ENCODE measurements at places on chromosomes 3 and 15. TPM values are rescaled to one million over a fixed set of nuclear protein-coding genes. Genes with fewer than 3 reads are reported as not detected.

- DNase-seq: no peak
- H3K4me1 ChIP-seq: no peaks in the 10 kb centered on the region
- H3K27me3 ChIP-seq: no peaks in the 10 kb centered on the region
- no peak overlapping the region for H3K27ac ChIP-seq
- peaks cover 5% of the 10 kb centered on the region for H3K36me3 ChIP-seq
Observed at GRCh38 chr15:57263520-57263919, 112.8 kb upstream of the CGNL1 start.

- DNase-seq: no peak
- no peaks in the 10 kb centered on the region for H3K36me3 ChIP-seq
- H3K27ac ChIP-seq: no peak overlapping the region
- H3K27me3 ChIP-seq: no peaks in the 10 kb centered on the region
- no peaks in the 10 kb centered on the region for H3K4me1 ChIP-seq
Observed at GRCh38 chr15:64713592-64713991, 61.8 kb downstream of the RBPMS2 start.

GRCh38 chr3:189235214-189235613, 63.4 kb downstream of the TPRG1 start:
- no peaks in the 10 kb centered on the region for H3K4me1 ChIP-seq
- no peak overlapping the region for H3K4me3 ChIP-seq
- H3K36me3 ChIP-seq: no peaks in the 10 kb centered on the region
- H3K27me3 ChIP-seq: no peaks in the 10 kb centered on the region
- no peak for DNase-seq

DNA sequence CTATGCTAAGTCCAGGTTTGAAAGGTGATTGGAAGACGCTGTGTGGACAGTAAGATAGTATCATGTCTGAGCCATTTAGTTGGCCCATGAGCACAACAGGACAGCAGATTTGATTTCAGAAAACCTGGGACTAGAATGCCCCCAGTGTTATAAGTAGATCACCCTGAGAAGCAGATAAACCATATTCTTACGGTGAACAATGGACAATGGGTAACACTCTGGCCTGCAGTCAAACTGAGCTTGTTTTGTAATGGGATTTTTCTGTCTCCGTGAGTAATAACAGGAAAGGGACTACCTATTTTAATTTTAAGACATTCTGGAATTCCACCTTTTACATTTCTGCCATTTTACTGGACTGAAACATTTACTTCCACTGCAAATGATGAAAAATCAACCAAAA, 71.5 kb downstream of the LDHAL6B start:
- DNase-seq: no peak
- H3K4me1 ChIP-seq: peaks cover 55% of the 10 kb centered on the region
- no peaks in the 10 kb centered on the region for H3K27me3 ChIP-seq
- no peak overlapping the region for H3K4me3 ChIP-seq

GRCh38 chr3:43966126-43966525, 275.4 kb downstream of the ABHD5 start:
- no peak overlapping the region for H3K27ac ChIP-seq
- H3K27me3 ChIP-seq: peaks cover 14% of the 10 kb centered on the region
- H3K4me3 ChIP-seq: no peak overlapping the region
- H3K36me3 ChIP-seq: no peaks in the 10 kb centered on the region
- no peaks in the 10 kb centered on the region for H3K4me1 ChIP-seq

DNA sequence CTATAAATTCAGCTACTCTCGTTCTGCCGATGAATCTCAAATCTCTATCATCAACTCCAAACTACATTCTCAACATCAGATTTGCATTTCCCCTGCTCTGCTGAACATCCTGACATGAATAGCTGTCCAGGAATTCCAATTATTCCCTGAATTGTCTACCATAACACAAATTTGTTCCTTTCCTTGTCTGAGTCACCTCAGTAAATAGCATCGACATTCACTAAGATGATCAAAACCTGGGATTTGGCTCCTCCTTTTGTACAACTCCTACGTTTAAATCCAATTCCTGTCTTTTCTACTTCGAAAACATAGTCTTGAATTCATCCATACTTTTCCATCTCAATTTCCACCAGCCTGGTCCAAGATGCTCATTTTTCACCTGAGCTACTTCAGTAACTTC, 107.0 kb downstream of the GREM1 start:
- H3K36me3 ChIP-seq: no peaks in the 10 kb centered on the region
- H3K27me3 ChIP-seq: no peaks in the 10 kb centered on the region
- peaks cover 18% of the 10 kb centered on the region for H3K4me1 ChIP-seq
- H3K4me3 ChIP-seq: no peak overlapping the region
- peak overlapping the region; percentile 30 for H3K27ac ChIP-seq

- no peak for DNase-seq
- H3K36me3 ChIP-seq: no peaks in the 10 kb centered on the region
- no peak overlapping the region for H3K27ac ChIP-seq
- H3K4me3 ChIP-seq: no peak overlapping the region
- H3K4me1 ChIP-seq: no peaks in the 10 kb centered on the region
- no peaks in the 10 kb centered on the region for H3K27me3 ChIP-seq
Observed at GRCh38 chr15:86644339-86644738, 564.7 kb downstream of the AGBL1 start.

GRCh38 chr3:66451766-66452165, 49.1 kb downstream of the LRIG1 start:
- peaks cover 11% of the 10 kb centered on the region for H3K36me3 ChIP-seq
- H3K27ac ChIP-seq: no peak overlapping the region
- no peak overlapping the region for H3K4me3 ChIP-seq
- no peaks in the 10 kb centered on the region for H3K27me3 ChIP-seq
- DNase-seq: no peak

DNA sequence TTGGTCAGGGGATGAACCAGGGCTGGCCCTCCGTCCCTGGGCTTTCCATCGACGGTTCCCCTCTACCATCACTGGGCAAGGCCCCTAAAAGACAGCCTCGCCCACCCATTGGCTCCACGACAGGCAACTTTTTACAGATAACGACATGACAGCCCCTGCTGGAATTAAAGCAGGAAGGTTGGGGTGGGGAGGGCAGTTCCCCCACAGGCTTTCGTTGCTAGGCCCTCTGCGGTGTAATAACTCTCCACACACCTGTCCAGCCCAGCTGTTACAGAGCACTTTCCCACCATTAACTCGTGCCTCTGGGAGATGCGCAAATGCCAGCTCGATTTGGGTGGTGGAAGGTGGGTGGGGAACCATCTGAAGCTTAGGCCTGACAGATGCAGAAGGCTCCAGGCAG, 264.2 kb upstream of the TLE3 start:
- no peaks in the 10 kb centered on the region for H3K36me3 ChIP-seq
- no peaks in the 10 kb centered on the region for H3K4me1 ChIP-seq
- no peak overlapping the region for H3K4me3 ChIP-seq
- peaks cover 23% of the 10 kb centered on the region for H3K27me3 ChIP-seq
- no peak overlapping the region for H3K27ac ChIP-seq

- no peaks in the 10 kb centered on the region for H3K27me3 ChIP-seq
- peak overlapping the region; percentile 65 for H3K27ac ChIP-seq
- DNase-seq: no peak
- no peaks in the 10 kb centered on the region for H3K36me3 ChIP-seq
- H3K4me3 ChIP-seq: no peak overlapping the region
Observed at GRCh38 chr3:138078096-138078495, 37.3 kb downstream of the DZIP1L start.

DNA sequence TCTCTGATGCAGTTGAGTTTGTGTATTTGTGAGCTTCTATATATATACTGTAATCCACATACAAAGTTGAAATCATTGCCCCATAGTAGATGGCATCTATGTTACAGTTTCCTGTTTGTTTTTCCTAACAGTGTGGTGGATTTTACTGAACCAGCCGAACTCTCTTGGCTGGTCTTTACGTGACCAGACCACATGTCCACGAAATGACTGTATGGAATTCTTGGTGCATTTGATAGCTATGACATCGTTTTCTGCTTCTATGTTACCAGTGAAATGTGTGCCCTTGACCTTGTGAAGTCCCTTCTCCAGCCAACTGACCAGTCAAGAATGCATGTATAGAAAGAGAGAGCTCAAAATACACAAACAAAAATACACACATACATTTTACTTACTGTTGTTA, 1.8 kb downstream of the KCNMB2 start:
- H3K4me3 ChIP-seq: no peak overlapping the region
- H3K27me3 ChIP-seq: no peaks in the 10 kb centered on the region
- DNase-seq: no peak
- H3K4me1 ChIP-seq: peaks cover 6% of the 10 kb centered on the region
- H3K36me3 ChIP-seq: no peaks in the 10 kb centered on the region
- H3K27ac ChIP-seq: no peak overlapping the region

The MYO1E gene
- 74.6 TPM for polyA plus RNA-seq

The STRIT1 gene
- polyA plus RNA-seq: not detected

The CELSR3 gene
- 0.25 TPM for polyA plus RNA-seq

The CADM2 gene
- not detected for polyA plus RNA-seq

The SIDT1 gene
- 0.12 TPM for polyA plus RNA-seq

The ASB14 gene
- polyA plus RNA-seq: not detected
